Central memory CD8-positive, alpha-beta T cell (primary cell): ENCODE measurements at places on chromosomes 1 and 21.

DNA sequence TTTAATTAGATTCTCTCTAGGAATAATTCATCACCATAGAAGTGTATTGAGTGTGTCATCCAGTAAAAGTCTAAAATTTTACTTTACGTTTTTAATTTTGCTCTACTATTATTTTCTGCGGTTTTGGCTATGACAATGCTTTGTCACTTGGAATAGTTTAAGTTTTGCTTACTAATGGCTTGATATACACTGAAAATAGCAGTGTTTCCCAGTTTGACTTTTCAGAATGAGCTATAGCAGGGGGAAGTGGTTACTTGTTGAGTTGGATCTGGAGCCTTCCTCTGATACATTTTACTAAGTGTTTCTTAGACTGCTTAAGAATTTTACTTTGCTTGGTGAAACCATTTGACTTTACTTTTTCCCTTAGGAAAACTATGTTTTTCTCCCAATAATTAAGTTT lies 5.0 kb downstream of the DNAJC16 start:
- no peak for DNase-seq

GRCh38 chr1:231828182-231828920 lies 201.8 kb downstream of the DISC1 start:
- no peak for DNase-seq

GRCh38 chr1:93722081-93723031 lies 40.7 kb upstream of the BCAR3 start:
- no peak for DNase-seq

DNA sequence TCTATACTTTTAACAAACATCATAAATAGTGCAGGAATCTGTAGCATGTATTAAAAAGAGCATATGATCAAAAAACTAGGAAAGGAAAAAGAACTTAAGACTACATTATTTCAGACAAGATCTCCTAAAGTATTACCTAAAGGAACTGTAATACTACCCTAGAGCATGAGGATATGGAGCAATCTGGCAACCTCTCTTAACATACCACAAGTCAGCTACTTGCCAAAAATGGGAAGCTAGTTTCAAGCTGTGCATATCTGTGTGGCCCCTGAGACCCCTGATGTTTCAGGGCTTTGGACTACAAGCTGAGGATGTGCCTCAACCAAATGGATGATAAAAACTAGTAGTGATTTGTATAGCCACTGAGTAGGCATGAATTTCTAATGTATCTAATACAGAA lies 525.6 kb downstream of the PTBP2 start:
- no peak for DNase-seq

GRCh38 chr21:43770066-43770655 lies 5.9 kb downstream of the CSTB start:
- DNase-seq = no peak

GRCh38 chr1:15603050-15603965 lies 13.9 kb upstream of the DDI2 start:
- peak; percentile 85 for DNase-seq

DNA sequence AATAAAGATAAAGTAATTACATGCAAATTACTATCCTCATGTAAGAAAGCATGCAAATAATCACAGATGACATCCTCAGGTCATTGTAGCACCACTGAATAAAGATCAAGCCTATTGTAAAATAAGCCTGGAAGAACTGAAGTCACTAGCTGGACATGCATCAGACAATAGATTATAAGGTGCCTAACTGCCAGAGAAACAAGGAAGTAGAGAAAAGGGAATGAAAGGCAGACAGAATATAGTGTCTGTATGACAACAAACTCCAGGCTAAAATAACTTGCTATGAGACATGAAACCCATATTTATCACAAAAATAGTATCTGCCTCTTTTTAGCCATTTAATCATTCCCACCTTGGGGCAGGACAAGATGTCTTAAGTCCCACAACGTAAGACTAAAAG lies 108.7 kb downstream of the ENAH start:
- DNase-seq = no peak

DNA sequence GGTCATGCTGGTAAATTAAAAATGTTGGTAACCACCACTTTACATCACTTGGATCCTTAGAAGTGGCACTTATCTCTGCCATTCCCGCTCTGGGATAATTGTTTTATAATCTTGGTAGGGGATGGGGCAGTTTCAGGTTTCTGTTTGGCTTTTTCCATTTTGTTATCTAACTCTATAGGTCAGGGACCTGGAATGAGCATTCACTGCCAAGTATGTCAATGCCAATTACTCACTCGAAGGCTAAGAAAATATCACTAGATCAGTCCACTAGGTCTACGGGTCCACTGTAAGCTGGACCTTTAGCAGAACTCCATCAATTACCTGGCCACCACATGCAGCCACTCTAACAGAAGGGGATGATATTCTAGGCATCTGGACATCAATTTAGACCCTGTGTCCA lies 4.5 kb upstream of the DIP2A start:
- DNase-seq = no peak

DNA sequence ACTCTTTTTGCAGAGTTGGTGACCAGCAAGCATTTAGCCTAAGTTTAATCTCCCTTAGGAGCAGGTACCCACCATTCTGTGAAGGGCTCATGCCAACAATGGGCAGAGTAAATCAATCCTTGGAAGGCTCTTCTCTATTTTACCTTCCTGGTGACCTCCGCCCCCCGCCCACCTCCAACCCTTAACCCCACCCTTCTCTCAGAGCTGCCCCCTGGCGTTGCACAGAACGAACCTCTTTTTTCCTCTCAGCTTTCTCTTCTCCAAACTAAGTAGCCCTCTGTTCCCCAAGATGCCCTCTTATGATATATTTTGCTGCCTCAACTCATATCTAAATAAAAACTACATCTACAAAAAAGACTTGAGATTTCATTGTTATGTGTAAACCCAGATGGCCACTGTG lies 186.8 kb downstream of the SEC16B start:
- DNase-seq = no peak

DNA sequence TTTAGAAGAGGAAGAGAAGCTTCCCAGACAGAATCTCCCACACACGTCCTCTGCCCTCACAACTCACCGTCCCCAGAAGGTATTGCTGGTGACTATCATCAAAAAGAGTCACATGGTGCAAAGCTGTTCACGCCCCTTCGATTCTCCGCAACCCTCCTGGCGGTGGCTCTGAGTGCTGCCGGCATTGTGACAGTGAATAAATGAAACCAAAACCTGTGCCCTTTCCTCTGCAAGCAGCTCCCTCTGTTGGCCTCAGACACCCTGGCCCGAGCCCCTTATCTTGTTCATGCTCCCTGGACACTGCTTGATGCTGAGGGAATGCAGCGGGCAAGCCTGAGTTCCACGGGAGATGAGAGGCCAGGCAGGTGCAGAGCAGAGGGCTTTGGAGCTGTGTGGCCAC lies 510.3 kb downstream of the NPHP4 start:
- DNase-seq = peak; percentile 21

DNA sequence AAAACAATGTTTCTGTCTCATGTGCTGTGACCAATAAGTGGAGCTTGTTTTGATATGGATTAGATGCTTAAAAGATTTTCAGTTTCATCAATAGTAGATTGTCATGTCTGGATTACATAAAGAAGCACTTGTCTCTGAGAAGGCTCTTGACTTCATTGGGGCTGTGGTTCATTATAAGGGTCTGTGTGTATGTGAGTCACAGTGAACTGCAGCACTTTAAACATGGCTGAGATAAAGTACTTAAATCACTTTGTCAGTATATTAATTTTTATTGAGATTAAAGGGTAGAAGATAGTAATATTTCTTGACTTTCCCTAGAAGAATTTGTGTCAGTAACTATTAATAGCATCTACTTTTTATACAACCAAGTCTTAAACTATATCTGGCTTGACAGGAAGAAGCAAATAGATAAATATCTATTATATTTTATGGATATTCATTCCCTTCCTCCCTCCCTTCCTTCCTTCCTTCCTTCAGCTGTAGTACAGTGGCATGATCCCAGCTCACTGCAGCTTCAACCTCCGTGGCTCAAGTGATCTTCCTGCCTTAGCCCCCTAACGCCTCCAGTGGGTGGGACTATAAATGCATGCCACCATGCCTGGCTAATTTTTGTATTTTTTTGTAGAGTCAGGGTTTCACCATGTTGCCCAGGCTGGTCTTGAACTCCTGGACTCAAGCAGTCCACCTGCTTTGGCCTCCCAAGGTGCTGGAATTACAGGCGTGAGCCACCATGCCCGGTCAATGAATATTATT lies 48.8 kb downstream of the ZFYVE9 start:
- DNase-seq = no peak

DNA sequence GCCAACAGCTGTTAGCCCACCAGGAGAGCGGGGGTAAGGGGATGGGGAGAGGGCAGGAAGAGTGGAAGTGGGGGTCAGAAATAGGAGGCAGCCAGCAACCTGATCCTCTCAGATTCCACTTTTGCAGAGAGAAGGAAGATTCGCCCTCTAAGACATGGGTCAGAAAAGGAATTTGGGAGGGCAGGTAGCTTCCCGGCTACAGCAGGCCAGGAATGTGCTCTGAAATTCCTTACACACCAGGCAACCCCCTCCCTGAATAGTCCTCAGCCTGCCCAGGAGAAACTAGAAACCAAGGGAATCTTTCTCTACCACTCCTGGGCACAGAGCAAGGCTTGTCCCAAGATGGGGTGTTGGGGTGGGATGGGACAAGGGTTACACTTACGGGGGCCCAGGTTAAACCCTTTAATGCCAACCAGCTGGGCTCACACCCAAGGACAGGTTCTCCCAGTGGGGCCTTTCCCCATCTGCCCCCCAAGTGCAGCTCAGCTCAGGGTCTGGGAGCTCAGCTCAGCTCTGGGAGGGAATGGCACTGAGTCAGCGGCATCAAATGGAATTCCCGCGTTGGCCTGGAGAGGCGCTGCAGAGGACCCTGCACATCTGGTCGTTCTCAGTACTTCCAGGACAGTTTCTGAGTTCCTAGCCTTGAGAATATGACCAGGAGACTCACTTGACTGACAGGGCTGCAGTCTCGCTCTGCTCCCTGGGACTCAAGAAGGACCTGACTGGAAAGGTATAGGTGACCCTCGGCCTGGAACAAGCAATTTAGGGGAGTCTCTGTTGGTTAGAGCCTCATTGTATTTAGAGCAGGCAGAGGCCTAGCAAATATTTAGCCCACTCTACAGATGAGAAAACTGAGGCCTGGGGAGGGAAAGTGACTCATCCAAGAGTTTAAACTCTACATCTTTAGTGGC lies 761 bp downstream of the TNNT2 start:
- DNase-seq = no peak

DNA sequence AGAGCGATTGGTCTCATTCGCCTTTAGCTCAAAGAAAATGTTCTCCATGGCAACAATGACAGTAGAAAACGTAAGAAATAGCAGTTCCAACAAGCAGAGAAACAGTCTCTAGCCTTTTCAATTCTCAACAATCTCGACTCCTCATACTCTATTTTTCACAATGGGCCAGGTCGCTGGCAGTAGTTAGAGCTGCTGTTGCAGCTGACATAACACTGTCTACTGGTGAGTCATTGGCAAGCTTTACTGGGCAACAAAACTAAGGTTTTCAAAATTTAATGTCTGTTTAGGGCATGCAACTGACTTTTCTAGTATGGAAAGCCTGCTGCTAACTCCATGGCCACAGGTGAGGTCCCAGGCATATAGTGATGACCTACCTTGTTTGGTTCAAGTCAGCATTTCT lies 221.1 kb upstream of the KAZN start:
- DNase-seq = no peak

GRCh38 chr1:202658769-202659168 lies 51.5 kb downstream of the SYT2 start:
- no peak for DNase-seq

GRCh38 chr1:33624991-33625870 lies 152.8 kb downstream of the ZSCAN20 start:
- DNase-seq = no peak

- DNase-seq = no peak
Measured at GRCh38 chr21:36099000-36099399, 29.2 kb downstream of the CBR1 start.

GRCh38 chr1:47656719-47657685 lies 219.2 kb downstream of the FOXD2 start:
- DNase-seq = no peak

- no peak for DNase-seq
Measured at GRCh38 chr1:241968611-241969010, 11.0 kb downstream of the BECN2 start.

DNA sequence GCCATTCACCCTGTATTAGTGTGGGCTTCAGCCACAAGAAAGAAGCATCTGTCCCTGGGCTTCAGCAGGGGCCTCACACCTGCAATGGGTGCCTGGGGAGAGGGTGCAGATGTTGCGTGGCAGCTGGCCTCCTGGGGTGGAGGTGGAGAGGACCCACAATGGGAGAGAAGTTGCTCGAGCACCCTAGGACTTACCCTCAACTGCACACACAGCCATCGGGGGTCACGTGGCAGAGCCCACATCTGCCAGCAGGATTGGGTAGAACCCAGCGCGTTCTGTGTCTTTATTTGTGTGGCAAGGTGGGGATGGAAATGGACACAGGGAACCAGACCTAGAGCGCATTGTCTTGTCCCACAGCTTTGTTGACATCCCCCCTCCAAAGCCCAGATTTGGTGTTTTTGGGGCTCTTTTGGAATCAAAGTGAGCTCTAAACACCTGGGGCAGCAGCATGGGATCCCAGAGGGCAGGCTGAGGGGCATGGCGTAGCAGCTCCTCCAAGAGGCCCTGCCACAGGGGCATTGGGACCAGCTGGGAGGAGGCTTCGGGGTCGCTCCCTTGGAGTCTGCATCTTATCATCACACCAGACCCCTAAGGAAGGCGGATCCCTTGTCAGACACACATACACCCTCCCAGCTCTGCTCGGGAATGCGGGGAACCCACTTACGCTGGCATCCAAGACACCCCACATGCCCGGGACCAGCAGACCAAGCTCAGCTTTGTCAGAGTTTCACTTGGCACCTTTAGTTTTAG lies 5.1 kb downstream of the ABCG1 start:
- no peak for DNase-seq

- no peak for DNase-seq
Measured at GRCh38 chr1:76281306-76281705, 206.8 kb downstream of the ST6GALNAC3 start.

DNA sequence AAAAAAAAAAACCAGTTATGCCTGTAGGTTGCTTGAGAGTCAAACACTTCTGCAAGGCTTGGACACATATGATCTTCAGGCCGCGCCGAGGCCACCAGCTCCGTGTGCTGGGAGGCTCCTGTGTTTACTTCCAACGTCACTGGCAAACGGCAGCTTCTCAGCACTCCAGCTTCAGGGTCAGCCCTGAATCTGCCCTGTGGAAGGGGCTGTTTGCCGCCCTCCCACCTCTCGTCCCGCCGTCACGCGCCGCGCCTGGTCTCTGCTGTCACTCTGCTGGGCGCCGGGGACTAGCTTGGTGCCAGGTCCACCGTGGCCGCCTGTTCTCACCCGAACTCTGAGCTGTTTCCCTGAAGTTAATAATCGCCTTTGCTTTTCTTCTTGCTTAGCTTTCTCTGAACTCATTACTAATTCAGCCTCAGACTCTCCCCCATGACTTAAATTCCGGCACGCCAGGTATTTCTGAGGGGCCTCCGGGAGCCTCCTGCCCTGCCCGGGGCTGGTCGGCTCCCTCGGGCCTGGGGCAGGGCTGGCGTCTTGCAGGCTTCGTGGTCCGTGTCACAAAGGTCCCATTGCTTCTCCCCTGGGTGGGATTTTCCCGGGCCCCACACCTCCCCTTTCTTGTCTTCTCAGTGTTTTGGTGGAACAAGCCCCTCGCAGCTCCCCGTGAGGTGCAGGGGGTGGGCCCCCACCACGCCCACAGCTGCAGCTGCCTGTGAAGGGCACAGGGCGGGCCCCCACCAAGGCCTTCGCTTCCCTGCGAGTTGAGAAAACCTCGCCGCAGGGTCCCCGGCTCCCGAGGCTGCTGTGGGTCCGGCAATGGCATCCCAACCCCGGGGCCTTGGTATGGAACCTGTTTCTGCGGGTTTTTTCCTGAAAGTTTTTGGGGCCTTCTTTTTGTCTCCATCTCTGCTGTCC lies 14.6 kb upstream of the C1orf159 start:
- no peak for DNase-seq

- no peak for DNase-seq
Measured at GRCh38 chr1:162899422-162900146, 38.6 kb upstream of the CCDC190 start.
